ENCODE measurements at places on chromosomes 1 and 21.

DNA sequence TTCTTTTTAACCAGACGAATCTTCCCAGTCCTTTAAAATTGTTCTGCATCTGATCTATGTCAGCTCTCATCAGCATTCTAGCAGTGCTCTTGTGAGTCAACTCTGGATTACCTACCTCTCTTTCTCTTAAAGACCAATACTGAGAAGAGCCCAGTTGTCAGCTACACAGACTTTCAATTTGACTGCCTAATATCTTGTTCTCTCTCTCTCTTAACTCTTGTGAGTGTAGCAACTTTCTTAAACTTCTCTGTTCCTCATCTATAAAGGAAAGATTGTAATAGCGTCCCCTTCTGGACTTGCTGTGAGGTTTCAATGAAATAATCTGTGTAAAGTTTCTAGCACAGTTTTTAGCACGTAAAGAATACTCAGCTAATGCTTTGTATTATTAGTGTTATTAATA, 499.3 kb upstream of the ADAMTS5 start:
- DNase-seq = no peak

DNA sequence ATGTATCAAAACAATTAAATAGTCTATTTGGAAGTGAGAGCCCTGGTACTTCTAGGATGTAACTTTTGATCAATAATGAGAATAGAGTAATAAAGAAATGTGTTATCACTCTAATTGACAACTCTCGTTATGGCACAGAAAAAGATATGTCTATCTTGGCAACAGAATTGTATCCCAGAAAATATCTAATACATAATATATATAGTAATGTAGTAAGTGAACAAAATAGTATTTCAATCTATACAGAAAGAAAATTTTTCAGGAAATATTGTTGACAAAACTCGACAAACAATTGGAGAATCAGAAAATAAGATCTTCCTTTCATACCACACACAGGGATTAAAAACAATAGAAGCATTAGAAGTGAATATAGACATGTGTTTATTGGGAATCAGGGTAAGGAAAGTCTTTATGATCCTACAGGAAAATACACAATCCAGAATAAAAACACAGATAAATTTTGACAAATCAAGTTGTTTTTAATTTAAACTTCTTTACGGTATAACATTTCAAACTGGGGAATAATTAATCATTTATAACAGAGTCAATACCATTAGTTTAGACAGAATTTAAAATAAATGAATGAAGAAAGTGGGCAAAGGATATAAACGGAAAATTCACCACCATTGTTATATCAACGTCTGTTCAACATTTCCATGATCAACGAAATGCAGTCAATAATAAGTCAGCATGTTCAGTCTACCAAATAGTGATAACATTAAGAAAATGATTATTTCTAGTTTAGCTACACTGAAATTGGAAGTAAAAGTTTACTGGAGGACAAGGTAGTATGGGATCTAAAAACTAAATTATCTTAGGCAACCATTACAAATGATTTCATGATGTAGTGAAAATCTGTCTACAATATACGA, 1526.5 kb upstream of the TPTE start:
- DNase-seq = no peak

- no peak for DNase-seq
Measured at GRCh38 chr1:40664167-40664537, 1.3 kb downstream of the RIMS3 start.

- DNase-seq = peak; percentile 67
Measured at GRCh38 chr1:168084396-168085231, 52.1 kb downstream of the GPR161 start.

- DNase-seq = no peak
Measured at GRCh38 chr1:14706631-14707030, 108.1 kb downstream of the KAZN start.

- no peak for DNase-seq
Measured at GRCh38 chr21:40947713-40948112, 100.8 kb upstream of the DSCAM start.

GRCh38 chr1:197213193-197213592, 54.9 kb upstream of the CRB1 start:
- no peak for DNase-seq

DNA sequence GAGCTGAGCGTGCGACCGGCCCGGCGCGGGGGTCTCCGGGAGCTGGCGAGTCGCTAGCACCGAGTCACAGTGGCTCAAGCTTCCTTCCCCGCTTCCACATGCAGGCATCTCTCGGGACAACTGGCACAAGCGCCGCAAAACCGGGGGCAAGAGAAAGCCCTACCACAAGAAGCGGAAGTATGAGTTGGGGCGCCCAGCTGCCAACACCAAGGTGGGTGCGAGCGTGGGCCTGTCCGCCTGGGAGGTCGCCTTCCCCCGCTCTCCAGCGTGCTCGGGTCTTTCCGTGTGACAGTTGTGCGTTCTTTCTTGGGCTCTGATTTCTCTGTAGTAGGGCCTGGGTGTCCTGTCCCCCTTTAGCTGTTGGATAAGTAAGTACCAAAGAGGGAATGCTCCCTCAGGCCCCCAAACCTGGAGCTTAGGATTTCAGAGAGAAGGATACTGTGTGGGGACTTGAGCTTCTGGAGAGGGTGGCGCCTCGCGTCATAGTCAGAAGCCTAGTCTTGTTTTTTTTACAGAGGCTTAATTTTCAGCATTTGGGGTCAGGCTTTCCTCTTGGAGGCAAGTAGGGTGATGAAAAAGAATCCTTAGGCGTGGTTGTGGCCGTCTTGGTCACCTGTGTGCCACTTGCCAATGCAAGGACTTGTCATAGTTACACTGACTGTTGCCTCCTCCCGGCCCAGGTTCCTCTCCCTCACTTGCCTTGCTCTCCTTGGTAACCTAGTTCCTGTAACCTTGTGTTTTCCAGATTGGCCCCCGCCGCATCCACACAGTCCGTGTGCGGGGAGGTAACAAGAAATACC, 790 bp downstream of the RPS8 start:
- DNase-seq = no peak

DNA sequence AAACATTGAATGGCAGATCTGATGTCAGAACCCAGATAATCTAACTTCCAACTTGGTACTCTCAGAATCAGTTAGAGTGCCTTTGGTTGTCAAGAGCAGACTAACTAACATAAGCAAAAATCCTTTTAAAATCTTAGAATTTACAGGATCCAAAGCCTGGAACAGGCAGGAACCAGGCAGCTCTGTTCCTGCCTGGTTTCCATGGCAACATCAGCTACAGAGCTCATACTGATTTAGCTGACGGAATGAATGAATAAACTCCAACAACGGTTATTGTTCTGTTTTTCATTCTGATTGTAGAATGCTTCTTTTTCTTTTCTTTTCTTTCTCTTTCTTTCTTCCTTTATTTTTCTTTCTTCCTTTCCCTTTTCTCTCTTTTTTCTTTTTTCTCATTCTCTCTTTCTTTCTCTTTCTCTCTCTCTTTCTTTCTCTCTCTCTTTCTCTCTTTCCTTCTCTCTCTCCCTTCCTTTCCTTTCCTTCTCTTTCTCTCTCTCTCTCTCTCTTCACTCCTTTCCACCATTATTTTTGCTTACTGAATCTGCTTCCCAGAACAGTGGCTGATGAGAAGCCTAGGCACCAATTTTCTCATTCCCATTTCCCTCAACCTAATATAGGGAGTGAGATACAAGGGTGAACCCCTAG, 121.6 kb downstream of the RGS7 start:
- no peak for DNase-seq

DNA sequence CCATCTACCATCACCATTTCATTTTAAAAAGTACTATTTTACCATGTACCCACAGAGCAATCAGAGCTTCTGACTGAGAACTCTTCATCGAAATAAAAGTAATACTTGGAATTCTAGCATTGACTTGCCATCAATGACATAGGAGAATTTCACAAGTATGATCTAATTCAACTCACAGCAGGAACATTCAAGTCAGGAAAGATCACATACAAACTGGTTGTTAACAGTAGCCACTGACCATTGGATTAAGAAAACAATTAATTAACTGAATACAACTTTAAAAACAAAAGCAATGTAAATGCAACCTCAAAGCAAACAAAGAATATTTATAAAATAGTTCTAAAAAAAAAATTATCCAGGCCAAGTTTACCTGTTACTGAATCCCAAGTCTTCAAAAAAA, 18.8 kb downstream of the RNF115 start:
- no peak for DNase-seq

GRCh38 chr1:209884249-209884648, 53.8 kb upstream of the SYT14 start:
- DNase-seq = no peak

DNA sequence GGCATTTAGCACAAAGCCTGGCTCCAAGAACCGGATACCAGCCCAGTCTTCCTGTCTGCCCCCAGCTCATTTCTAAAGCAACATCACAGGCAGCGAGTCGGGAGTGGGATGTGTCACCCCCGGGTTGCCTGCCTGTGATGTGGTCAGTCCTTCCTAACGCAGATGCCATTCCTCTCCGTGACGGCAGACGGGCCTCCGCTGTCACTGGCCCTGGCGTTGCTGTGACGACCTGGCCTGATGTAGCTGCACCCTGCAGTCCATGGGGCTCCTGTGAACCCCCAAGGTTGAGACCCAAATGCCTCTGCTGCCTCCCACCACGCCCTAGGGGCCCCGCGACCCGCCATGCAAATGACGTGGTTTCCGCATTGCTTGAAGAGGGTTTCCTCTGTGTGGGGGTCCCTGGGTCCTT, 12.3 kb downstream of the TNFRSF1B start:
- no peak for DNase-seq

DNA sequence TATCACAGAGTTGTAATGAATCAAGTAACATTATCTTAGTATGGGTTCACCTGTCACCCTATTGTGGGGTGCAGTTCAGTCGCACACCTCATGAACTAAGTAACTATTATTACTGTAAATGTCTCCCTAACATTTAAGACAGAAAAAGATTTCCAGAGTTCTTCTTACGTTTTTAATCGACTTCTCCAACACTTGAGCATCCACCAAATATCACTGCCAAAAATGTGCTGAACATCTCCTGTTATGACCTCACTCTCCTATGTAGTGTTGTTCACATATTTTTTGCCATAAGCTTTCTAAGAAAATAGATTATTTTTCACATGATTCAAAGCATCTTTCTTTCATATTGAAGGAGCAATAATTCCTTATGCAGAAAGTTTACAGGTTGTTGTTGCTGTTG, 1.3 kb downstream of the TTLL7 start:
- no peak for DNase-seq

DNA sequence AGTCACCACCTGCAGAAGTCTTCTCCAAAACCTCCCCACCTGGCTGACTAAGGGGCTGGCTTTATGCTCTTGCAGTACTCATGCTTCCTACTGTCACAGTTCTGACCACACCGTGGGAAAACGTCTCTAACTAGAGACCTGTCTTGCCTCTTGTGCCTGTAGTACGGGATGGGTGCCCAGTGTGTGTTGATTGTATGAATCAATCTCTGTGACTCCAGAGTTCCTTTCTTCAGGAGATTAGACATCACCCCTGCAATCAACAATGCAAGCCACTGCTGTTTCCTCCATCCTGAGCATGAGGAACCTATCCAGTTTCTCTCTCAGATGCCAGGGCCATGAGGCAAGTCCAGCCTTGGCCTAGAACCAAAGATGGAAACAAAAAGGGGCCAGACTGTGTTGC, 64.1 kb downstream of the LRRN2 start:
- DNase-seq = no peak

DNA sequence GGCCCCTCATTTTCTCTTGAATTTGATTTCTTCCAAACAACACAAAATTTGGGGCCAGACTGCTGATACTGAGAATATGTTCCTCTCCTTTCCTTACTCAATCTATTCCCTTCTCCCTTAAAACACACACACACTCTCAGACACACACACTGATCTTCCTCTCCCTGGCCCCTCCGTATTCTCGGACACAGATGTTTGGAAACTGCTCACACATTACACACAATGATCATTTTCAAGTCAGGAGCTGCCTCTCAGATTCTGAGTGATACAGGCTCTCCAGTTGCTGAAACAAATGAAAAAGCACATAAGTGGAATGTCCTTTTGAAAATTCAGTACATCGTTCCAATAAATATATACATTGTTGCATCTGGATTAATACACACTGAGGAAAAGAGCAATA, 161.3 kb downstream of the CLEC20A start:
- DNase-seq = no peak

- DNase-seq = no peak
Measured at GRCh38 chr1:201011616-201012015, 11.9 kb downstream of the KIF21B start.

DNA sequence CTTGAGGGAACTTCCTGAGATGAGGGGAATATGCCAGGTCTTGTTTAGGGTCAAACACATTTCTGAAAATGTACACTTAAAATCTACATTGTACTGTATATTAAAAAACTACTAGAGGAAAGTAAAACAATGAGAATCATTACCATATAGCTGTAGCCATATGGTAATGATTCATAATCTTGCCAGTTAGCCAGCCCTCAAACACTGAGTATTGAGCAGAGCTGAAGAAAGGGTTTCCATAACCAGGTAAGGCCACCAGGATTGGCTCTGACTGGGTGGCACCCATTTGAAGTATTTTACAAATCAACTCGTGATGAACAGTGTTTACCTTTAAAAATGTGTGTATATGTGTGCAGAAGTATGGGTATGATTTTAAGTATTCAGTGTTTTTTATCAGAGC, 226.7 kb downstream of the SLC45A1 start:
- no peak for DNase-seq

GRCh38 chr1:221576268-221576667, 165.6 kb downstream of the DUSP10 start:
- no peak for DNase-seq

GRCh38 chr1:41856151-41856943, 62.4 kb downstream of the HIVEP3 start:
- DNase-seq = no peak

DNA sequence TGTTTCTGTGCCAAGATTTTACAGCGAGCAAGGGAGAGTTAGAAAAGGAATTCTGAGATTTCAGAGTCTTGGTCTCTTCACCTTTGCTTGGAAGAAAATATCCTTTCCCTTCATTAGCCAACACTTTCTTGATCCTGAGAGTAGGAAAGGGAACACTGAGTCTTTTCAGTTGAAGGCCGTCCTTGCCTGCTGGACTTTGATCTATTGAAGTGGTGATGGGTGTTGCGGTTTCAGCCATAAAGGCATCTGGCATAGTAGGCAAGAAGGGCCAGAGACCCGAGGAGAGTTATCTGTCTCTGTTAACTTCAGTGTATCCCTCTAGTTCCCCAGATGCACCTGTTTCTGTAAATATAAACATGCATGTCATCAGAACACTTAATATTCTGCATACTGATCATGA, 9.7 kb downstream of the SELE start:
- DNase-seq = no peak

GRCh38 chr1:1427106-1427819, 6.2 kb upstream of the ANKRD65 start:
- DNase-seq = peak; percentile 81

DNA sequence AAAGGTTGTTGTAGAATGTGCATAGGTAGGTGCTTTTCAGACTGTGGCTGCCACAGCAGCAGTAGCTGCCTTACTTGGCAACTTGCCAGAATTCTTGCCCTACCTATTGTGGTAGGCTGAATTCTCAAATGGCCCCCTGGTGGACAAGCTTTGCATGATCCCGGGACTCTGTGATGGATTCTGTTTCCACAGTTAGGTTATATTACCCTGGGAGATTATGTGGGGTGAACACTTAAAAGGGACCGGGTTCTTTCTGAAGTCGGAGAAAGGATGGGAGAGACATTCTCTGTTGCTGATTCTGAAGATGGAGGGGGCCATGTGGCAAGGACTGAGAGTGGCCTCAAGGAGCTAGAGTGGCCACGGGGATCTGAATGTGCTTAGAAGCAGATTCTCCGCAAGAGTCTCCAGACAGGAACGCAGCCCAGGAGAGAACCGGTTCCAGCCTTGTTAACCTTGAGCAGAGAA, 32.1 kb upstream of the KCNE1 start:
- no peak for DNase-seq

- DNase-seq = peak; percentile 33
Measured at GRCh38 chr1:41534181-41535076, 49.9 kb upstream of the EDN2 start.

Data from mesothelial cell of epicardium (in vitro differentiated cells).